Fibroblast of lung (primary cell): ENCODE measurements at places on chromosomes 13 and 19.

DNA sequence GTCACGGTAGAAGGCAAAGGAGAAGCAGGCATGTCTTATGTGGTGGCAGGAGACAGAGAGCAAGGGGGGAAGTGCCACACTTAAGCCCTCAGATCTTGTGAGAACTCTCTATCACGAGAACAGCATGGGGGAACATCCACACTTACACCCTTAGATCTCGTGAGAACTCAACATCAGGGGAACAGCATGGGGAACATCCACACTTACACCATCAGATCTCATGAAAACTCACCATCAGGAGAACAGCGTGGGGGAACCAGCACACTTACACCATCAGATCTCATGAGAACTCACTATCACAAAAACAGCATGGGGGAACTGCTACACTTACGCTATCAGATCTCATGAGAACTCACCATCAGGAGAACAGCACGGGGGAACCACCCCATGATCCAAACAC lies 445.0 kb downstream of the MYO16 start:
- no peak for DNase-seq

GRCh38 chr13:77728265-77729125 lies 31.0 kb downstream of the SLAIN1 start:
- no peak for DNase-seq

DNA sequence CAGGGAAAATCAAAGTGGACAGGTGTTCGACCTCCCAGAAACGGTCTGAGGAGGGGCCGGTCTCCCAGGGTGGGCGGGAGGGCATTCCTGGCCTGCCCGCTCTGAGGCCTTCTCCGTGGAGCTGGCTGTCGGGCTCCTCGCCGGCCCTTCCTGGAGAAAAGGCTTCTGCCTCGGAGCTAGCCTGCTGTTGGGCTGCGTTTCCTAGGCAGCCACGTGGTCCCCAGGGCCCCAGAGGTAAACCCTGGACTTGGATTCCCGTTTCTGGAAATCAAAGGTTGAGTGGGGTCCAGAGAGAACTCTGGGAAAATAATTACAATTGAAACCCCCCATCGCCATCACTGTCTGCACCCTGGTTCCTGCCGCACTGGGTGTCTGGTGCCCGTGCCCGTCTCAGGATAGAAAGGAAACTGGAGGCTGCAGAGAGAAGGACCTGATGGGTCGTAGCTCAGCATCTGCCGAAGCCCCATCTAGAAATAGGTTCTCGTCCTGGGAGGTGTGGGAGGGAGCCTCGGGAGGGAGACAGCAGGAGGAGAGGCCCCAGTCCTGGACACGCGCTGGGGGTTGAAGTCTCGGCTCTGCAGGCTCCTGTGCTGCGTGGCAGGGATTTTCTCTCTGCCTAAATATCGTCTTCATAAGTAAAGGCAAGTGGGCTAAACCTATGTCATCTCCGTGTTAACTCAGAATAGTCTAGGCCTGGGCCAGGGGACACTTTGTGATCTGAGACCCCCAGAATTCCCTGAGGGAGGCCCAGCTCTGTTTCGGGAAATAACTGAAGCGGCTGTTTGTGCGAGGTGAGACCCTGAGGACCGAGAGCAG lies 7.7 kb upstream of the PROZ start:
- DNase-seq, result no peak

- DNase-seq, result peak; percentile 27
These were observed 50.8 kb downstream of the EFNB2 start for GRCh38 chr13:106484537-106485193.

DNA sequence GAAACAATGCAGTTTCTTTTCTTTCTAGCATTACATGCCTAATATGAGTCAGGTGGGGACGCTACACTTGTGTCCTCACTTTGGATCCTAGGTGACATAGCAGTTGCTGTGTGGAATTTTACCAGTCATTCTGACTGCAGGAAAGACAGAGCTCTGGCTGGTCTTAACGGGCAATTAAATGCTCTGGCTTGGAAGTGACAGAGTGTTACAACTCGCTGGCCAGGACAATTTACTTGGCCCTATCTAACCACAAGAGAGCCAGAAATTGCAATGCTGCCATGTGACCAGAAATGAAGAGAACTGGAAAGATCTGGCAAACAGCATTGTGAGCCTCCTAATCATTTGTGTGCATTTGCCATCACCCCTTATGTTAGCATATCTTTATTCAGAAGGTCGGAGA lies 351.1 kb downstream of the DCT start:
- peak; percentile 70 for DNase-seq

DNA sequence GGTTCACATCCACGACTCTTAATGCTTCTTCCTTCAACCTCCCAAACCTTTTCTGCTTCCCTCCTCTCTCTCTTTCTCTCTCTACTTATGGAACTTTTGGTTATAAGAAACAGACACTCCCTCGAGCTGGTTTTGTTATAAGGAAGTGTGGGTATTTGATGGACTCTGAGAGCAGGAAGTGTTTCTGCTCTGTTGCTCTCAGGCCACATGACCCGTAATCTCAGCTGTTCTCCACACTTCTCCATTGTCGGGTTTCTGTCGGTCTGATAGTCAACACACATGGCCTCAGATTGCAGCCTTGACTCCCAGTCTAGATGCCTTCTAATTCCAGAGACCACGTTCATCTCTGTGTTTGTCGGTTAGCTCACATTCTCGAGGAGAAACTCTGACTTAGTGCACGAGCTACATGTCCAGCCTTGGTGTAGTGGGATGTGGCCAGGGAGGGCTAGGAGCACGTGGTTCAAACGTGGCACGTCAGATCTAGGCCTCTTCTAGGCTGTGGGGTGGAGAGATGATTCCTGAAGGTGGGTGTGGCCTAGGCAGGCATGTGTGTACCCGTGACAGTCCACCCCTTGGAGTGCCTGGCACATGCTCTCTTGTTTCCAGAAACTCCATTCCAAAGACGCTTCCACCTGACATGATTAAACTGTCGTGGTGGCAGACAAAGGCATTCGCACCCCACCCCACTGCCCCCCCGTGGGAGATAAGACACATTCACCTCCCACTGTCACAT lies 26.3 kb downstream of the CNFN start:
- no peak for DNase-seq

- no peak for DNase-seq
These were observed 38.1 kb downstream of the PPP2R1A start for GRCh38 chr19:52227980-52228379.

GRCh38 chr13:111035861-111036260 lies 79.2 kb upstream of the ARHGEF7 start:
- no peak for DNase-seq

DNA sequence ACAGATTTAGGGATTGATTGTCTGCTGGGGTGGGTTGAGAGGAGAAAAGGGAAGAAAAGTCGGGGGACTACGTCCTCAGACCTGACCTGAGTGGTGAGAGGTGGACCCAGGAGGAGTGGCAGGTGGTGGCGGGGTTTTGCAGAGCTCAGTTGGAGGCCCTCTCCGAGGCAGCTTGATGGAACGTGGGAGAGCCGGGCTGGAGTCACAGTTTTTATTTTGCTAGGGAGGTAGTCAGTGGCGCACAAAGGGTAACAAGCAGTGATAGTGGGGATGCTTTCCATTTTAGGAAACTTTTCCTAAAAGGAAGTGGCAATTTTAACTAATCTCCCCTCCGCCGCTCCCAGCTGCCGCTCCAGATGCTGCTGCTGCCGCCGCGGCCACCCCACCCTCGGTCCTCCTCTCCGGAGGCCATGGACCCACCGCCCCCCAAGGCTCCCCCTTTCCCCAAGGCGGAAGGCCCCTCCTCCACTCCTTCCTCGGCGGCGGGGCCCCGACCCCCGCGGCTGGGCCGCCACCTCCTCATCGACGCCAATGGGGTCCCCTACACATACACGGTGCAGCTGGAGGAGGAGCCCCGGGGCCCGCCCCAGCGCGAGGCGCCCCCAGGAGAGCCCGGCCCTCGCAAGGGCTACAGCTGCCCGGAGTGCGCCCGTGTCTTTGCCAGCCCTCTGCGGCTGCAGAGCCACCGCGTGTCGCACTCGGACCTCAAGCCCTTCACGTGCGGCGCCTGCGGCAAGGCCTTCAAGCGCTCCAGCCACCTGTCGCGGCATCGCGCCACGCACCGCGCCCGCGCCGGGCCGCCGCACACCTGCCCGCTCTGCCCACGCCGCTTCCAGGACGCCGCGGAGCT lies 1.1 kb upstream of the ZNF581 start:
- peak; percentile 43 for DNase-seq

DNA sequence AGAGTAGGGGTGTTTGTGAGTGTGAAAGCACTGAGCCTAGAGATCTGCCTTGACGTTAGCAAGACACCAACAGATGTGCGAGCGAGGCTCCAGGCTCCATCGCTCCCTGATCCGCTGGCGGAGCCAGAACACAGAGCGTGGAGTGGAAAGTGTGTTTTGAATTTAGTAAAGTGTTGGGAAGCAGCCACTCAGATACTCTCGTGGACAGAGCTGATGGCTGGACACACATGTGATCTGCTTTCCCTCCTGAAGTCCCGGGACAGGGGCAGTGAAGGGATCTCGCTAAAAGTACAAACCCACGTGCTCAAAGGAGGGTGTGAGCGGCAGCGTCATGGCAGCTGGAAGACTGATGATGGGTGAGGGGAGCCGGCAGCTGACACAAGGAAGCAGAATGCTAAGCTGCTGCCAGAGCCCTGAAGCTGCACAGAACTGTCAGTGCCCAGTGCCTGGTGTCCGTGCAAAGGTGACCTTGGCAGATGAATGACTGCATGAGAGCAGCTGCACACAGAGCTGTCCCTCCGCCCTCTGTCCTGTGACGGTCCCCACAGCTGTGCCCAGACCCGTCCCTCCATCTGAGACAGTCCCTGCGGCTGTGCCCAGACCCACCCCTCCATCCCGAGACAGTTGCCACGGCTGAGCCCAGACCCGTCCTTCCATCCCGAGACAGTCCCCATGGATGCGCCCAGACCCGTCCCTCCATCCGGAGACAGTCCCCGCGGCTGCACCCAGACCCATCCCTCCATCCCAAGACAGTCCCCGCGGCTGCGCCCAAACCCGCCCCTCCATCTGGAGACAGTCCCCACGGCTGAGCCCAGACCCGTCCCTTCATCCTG lies 29.6 kb upstream of the TMEM255B start:
- DNase-seq, result peak; percentile 14

DNA sequence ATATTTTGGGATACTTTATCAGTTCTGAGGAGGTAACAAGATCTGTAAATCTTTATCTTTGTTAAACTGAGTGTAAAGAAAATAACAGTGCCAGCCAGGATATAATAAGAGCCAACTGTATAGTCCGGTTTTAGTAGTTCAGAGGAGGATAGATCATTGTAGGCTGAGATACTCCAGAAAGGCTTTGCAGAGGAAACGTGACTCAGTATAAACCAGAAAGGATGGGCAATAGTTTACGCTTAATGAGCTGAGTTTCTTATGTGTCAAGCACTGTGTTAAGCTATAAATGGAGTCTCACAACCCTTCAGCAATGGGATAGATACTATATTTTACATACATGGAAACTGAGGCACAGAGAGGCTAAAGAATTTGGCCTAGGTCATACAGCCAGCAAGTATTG lies 3.8 kb downstream of the RFXAP start:
- DNase-seq, result peak; percentile 34
